Renal pelvis (tissue), 12 donors: ENCODE measurements at places on chromosomes 1 and 21. TPM values are rescaled to one million over a fixed set of nuclear protein-coding genes. Genes with fewer than 3 reads are reported as not detected.

DNA sequence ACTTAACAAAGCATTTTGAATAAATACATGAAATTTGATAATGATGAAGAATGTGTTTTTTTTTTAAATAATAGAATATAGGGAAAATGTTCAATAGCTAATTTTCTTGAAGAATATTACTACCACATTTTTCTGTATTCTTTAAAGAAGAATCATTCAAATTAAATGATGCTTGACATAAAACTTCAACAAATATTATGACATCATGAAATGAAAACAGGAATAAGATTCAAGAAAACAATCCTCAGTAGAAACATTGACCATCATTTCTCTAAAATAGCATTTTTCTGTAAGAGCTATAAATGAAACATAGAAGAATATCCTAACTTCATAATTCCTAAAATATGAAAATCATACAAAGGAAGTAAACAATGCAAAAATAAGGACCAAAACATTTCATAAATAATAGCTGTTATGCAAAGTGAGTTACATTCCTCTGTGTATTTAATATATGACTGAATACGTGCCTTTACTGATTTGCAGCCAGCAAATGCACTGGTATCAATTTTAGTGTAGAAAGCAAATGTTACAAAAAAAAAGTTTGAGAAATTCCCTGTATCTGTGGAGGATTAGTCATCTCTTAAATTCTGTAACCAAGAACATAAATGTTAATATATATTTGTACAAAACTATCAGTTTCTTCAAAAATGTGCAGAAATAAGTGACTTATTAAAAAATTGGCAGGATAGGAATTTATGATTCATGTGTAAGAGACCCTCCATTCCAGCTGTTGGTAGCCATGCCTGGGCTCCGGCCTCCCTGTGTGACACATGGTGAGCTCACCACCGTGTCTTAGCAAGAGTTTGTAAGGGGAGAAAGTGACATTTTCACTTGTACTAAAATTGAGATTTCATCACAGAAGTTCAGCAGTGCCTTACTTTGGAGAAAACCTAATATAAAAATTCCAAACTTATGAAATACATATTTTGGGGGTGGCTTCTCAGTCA lies 15.0 kb upstream of the PTPN14 start:
- no peak for DNase-seq

- peak; percentile 62 for DNase-seq
These were observed 12.8 kb upstream of the TMEM200B start for GRCh38 chr1:29136391-29136915.

GRCh38 chr1:241465673-241466072 lies 53.9 kb downstream of the FH start:
- DNase-seq: no peak

DNA sequence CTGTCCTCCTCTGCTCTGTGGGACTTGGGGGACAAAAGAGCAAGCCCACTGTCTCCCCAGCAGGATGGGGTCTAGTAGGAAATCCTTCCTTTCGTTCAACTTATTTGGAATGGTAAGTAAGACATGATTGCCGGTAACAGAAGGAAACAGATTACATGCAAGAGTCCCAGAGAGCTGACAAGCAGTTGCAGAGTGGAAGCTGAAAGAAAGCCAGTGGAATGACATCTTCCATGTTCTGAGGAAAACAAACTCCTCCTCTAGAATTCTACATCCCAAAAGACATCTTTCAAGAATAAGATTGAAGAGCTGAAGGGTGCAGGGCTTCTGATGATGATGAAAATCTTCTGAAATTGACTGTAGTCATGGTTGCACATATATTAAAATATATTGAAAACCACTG lies 619.4 kb downstream of the KIF26B start:
- DNase-seq: no peak

- no peak for DNase-seq
These were observed 5.3 kb upstream of the PFKL start for GRCh38 chr21:44294391-44295162.

DNA sequence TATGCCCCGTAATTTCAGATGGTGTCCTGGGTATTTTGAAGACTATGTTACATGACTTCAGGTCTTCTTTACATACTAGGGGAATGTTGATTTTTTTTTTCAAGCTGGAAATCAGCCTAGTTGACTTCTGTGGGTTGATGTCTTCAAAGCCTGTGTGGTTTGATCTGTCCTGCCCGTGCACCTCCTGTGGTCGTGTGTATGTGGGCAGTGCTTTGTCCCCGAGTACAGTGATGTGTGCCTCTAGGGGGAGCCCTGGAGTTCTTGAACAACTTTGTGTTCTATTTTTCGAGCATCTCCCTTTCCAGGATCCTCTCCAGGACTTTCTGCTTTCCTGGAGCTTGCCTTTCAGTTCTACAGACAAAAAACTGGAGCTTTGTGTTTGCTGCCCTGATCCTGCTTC lies 28.9 kb downstream of the OBSCN start:
- DNase-seq: no peak

GRCh38 chr21:38350684-38351083 lies 93.9 kb downstream of the KCNJ15 start:
- DNase-seq: no peak

DNA sequence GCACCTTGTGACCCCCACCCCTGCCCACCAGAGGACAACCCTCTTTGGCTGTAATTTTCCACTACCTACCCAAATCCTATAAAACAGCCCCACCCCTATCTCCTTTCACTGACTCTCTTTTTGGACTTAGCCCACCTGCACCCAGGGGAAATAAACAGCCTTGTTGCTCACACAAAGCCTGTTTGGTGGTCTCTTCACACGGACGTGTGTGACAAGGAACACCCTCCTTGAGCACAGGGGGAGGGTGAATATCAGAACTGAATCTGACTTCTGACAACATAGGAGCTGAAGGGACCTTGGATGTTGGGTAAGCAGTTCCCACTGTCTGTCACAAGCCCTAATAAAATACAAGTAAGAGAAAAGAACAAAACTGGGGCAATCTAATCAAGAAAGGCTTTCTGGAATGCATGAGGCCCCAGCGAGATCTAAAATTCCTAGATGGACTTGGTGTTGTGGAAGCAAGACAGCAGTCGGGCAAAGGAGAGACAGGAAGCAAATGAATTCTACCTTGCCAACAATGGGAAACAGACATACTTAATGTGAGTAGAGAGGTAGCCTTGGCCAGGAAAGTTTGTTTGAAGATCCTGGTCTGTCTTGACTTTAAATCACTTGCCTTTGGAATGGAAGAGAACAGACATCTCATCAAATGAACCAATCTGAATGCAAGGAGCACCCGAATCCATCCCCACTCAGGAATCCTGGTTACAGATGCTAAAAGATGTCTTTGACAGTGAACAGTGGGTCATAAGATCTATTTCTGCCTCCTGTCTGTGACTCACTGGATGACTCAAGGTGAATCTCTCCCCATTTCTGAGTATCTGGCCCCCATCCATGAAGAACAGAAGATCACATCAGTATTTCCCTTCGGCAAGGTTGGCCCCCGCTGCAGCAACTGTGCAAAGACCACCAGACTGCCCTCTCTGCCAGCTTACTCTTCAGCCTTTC lies 53.3 kb downstream of the OLFML3 start:
- no peak for DNase-seq

DNA sequence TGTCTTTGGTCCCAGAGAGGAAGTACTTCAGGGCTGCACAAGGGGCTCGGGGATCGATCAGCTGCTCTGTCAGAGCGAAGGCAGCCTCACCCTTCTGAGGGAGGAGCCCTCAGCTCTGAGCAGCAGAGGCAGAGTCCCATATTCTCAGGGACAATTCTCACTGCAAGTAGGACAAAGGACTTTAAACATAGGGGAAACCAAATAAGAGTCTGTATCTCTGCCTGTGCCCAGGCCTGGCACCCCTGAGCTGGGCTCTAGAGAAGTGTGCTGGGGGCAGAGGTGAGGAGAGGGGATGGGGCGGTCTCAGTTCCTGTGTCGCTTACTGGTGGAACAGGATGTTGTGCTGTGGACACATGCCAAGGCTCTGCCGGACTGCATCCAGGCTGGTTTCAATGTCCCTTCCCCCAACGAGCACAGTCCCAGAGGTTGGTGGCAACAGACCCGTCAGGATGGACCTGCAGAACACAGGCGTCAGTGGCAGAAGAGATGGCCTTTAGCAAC lies 76.6 kb downstream of the ABCA4 start:
- no peak for DNase-seq

- DNase-seq: no peak
These were observed 93.6 kb downstream of the DYRK1A start for GRCh38 chr21:37460196-37460595.

DNA sequence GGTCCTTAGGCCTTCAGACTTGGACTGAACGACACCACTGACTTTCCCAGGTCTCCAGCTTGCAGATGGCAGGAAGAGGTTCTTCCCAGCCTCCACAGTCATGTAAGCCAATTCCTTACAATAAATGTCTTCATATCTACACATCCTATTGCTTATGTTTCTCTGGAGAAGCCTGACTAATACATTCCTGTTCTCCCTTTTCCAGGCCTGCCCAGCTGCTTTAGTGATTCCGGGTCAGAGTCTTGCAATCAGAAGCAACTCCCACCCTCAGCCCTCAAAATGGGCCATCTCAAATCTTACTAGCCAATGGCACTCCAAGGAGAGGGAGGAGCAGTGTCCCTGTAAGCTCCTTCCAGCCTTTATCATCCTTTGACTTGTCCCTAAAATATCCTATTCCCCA lies 16.4 kb upstream of the CPT2 start:
- DNase-seq: no peak

- DNase-seq: no peak
These were observed 17.9 kb upstream of the KANK4 start for GRCh38 chr1:62336995-62337705.

DNA sequence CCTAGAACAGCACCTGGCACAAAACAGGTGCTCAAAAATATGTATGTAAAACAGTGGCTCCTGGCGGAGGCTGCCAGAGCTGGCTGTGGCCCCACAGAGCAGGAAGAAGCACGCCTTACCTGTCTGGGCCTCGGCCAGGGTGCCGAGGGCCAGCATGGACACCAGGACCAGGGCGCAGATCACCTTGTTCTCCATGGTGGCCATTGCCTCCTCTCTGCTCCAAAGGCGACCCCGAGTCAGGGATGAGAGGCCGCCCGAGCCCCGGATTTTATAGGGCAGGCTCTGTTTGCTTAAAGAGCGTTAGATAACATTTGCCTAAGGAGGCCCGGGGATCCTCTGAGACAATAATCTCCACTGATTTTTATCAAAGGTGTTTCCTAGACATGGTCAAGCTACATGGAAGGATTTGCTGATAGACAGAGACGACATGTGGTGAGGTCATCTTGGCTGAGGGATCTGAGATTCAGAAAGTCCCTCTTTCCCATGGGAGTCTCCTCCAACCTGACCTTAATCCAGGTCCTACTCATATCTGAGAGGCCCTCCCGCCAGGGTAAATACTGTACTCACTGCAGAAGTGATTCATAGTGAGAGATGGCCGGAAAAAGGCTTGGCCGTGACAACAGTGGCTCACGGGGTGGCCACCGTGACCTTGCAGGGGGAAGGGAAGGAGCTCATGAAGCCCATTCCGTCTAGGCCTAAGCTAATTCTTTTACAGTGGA lies at the start of gene TFF1:
Gene TFF1 (minus strand): TSS at position 244 of the 719 bp plus-strand sequence. CDS start 40 bp downstream, at position 204.
- DNase-seq: no peak

GRCh38 chr1:58907398-58907797 lies 123.6 kb upstream of the JUN start:
- DNase-seq: no peak

The TLCD4 gene
- polyA plus RNA-seq: 6.8 TPM

The NDUFV3 gene
- 32.5 TPM for polyA plus RNA-seq

The SYNC gene
- 1.3 TPM for polyA plus RNA-seq

The SAMD11 gene
- 89.8 TPM for polyA plus RNA-seq

The RXFP4 gene
- not detected for polyA plus RNA-seq

The OXCT2 gene
- 0.69 TPM for polyA plus RNA-seq

The MIXL1 gene
- 0.45 TPM for polyA plus RNA-seq

The THBS3 gene
- polyA plus RNA-seq: 50.0 TPM

The TNNI3K gene
- 2.7 TPM for polyA plus RNA-seq

The STYXL2 gene
- polyA plus RNA-seq: 0.55 TPM

The VHLL gene
- not detected for polyA plus RNA-seq
